A549 treated with dexamethasone at 1 μM for 4 hours (cell line): ENCODE measurements at places on chromosomes 1 and 21. TPM values are rescaled to one million over a fixed set of nuclear protein-coding genes. Genes with fewer than 3 reads are reported as not detected.

The OR2L5 gene
- not detected in 5 replicates for total RNA-seq

The ATP1A4 gene
- not detected in 5 replicates for total RNA-seq

The CDC7 gene
- 5.2 to 7.8 TPM (median 6.8 TPM) in 5 replicates for total RNA-seq

The G0S2 gene
- total RNA-seq, result 3.2 to 4.1 TPM (median 3.4 TPM) in 5 replicates

The VANGL2 gene
- total RNA-seq, result 0.62 to 0.80 TPM (median 0.74 TPM) in 5 replicates

The RORC gene
- total RNA-seq, result 0.03 to 0.08 TPM (median 0.04 TPM) in 4 of 5 replicates, not detected in the other
